CD4-positive, alpha-beta T cell treated with Interleukin-17A for 4 hours (primary cell): ENCODE measurements at places on chromosomes 1 and 21.

DNA sequence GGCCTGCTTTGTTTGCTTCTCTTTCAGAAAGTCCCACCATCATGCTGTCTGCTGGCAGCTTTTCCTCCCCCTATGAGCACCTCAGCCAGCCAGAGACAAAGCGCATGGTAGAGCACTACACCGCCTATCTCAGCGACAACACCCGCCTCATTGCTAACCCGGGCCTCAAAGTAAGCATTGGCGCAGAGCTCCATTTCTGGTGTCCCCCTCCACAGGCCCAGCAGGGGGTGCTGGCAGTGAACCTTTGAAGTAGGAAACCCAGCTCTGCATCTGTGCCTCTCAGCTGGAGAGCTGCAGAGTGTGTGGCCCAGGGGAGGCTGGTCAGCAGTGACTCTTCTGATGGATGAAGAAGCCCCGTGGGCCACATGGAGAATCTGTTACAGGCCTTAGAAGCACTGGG lies 81.2 kb upstream of the RAVER2 start:
- DNase-seq: peak; percentile 10

DNA sequence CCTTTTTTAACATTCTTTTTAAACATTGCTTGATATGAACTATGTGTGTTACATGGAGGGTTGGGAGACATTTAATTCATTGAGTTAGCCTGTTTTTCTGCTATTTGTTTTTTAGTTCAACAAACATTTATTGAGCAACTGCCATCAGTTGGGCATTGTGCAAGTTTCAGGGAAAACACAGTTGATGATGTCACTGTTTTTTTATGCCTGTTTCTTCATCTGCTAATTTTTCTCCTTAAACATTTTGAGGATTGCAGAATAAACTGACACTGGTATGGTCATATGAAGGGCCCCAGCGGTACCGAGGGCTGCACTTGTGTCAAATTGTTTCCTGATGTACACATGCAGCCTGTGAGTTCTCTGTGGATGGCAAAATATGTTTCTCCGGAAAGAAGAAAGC lies 253.0 kb downstream of the FGGY start:
- DNase-seq: no peak

DNA sequence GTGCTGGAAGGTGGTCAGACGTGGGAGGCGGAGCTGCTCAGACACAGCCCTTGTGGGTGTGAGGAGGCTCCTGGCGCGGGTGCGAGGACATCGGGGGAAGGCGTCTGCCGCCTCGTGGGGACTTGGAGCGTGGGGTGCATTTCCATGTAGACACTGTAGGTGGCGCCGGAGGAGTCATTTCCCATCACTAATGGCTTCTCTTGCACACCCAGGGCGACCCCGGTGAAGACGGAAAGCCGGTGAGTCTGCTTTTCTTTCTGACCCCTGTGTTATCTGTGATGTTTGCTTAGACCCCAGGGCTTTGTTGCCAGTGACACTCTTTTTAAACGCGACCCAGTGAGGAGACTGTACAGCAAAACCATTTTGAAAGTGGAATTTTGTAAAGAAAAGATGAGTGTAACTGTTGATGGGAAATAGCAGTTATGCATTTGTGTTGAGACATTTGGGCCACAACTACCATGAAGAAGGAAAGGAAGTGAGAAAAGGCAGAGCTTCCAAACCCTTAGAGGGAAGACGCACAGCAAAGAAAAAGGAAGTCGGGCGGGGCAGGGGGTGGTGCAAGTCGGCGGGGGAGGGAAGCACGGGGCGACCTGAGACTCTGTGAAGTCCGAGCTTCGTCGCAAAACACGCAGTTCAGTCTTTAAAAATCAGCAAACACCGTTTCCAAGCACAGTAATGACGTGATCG lies 64.0 kb downstream of the SLC19A1 start:
- peak; percentile 87 for DNase-seq

- DNase-seq: no peak
Measured at GRCh38 chr1:93699503-93700168, 18.0 kb upstream of the BCAR3 start.

DNA sequence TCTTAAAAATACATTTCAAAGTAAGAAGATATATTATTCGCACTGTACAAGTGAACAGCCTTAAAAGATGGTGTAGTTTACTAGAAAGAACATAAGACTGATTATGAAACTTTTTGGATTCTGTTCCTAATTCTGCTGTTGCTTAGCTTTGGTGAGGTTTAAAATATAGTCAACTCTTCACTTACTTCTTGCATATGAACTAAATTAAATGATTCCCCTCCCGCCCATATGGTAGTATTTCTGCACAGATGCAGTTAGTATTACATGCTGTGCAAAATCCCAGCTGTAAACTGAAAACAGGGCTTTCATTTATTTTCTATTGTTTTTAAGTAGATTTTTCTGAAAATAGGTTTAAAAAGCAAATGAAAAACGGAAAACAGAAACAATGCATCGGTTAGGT lies 345.4 kb upstream of the NCAM2 start:
- no peak for DNase-seq

GRCh38 chr1:84972377-84972987 lies 24.4 kb downstream of the MCOLN2 start:
- DNase-seq: no peak

- no peak for DNase-seq
Measured at GRCh38 chr1:83850834-83851233, 148.1 kb downstream of the TTLL7 start.

- DNase-seq: peak; percentile 76
Measured at GRCh38 chr1:2556277-2556677, at the start of gene TNFRSF14. Gene TNFRSF14, plus strand, starts transcription at chr1:2556371. Its CDS starts 294 bp downstream, at chr1:2556665.

DNA sequence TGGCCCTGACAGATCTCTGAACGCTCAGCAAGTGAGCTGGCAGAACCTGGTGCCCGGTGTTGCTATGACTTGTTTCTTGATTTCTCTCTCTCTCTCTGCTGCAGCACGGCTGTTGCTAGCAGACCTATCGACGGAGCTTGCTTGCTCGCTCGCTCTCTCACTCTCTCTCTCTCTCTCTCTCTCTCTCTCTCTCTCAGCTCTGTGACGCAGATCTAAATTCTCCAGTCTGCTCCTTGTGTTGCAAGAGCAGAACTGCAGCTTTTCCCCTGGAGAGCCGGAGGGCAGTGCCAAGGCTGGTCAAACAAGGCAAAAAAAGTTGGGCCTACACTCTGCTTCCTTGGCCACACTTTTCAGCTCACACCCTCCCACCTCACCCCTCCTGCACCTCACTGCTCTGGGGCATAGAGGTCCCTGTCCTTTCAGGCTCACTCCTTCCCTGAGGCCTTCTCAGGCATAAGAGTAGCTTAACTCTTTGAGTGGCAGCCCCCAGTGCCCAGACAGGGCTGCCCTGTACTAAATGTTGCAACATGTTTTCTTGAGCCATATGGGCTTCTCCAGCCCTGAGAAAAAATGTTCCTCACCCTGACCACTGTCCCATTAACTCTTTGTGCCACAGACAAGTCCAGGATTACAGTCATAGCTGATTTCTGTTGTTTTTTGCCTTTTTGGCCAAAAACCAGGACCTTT lies 72.2 kb downstream of the CD46 start:
- DNase-seq: peak; percentile 79

- peak; percentile 85 for DNase-seq
Measured at GRCh38 chr1:16367258-16367967, 371 bp downstream of the SZRD1 start.

- no peak for DNase-seq
Measured at GRCh38 chr1:166182281-166182680, 15.5 kb upstream of the FAM78B start.

DNA sequence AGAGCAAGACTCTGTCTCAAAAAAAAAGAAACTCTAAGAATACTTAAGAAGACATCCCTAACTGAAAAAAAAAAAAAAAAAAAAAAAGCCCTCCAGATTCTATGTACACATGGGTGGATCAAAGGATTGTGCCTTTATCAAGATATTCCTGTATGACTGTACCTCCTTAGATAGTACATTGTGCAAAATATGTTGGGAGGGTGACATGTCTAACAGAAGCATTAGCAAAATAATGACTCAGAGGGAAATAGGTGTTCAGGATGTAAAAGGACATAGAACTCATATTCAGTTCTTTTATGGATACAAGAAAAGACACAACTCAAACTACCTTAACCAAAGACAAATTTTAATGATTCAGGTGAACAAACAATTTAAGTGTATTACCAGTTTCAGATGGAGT lies 269.8 kb upstream of the KAZN start:
- no peak for DNase-seq

- DNase-seq: no peak
Measured at GRCh38 chr21:45356251-45356650, 48.7 kb upstream of the COL18A1 start.

DNA sequence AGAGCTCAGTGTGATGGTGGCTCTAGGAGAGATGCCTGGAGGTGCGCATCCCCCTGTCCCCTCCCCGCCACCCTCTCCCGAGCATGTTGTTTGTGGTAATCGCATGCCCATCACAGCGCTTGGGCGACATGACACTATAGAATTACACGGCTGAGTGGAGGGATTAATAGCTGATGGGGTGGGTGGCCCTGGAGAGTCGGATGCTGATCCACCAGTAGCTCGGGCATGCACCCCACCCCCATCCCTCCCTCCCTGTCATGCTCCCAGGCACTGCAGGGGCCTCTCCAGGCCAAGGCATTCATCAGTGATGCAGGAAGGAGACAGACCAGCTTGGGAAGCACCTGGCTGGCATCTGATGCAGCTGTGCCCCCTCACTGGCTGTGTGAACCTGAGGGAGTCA lies 159.0 kb upstream of the IGSF21 start:
- no peak for DNase-seq

DNA sequence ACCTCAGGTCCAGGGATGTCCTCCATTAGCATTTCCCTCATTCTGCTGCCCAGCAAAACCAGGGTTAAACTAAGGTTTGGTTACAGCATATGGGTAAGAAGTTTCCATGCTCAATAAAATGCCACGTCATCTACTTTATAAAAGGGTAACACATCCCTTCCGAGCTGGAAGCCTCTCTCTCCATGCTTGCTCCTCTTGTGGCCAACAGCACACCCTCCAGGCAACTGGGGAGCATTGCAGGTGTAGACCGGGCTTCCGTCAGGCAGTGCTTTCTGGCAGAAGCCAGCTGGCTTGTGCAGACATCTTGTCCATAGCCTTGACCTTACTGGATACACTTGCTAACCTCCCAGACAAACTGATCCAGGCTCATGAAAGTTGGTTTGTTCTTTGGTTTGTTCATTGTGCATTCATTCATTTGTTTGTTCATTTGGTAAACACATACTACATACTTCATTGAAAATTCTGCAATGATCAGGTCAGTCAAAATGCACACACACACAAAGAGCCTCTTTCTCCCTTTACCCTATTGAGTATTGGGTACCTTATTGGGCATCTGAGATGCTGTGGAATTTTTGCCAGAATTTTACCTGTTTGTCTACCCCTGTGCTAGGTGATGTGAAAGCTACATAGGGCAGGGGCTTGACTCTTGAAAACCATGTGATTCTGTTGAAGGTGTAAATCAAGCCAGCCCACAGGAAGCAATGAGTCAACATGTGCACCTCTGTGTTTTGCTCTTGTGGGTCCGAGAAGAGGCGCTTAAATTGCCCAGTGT lies 422.8 kb downstream of the CAMTA1 start:
- no peak for DNase-seq

- DNase-seq: no peak
Measured at GRCh38 chr1:239388159-239388485, 1.8 kb downstream of the CHRM3 start.

- DNase-seq: no peak
Measured at GRCh38 chr1:35047188-35047858, 15.6 kb upstream of the ZMYM6 start.

DNA sequence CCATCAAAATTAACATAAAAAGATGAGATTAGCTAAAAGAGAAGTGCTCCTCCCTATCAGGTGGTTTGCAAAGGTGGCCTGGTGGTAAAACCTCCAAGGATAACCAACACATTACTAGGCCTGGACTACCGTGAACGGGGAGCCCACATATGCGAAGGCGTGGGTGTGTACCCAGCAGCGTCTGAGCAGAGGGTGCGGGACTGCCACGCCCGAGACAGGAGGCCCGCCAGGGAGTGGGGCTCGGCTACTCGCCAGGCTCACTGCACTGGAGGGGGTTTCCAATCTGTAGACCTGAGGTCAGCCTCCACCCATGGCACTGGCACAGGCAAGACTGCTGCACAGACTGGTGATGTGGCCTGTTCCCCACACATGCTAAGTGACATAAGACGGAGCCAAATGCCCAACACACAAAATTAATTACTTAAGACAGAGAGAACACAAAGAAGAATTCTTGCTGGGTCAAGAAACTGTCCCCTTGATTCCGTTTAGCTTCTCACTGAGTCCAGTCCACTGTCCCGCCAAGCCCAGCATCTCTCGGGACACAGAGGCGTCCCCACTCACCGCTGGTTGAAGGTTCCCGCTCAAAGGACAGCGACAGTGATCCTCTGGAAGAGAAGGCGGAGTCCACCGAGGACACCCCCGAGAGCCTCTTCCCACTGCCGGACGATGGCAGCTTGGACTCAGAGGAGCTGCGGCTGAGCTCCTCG lies 23.4 kb downstream of the RIPK4 start:
- DNase-seq: no peak

DNA sequence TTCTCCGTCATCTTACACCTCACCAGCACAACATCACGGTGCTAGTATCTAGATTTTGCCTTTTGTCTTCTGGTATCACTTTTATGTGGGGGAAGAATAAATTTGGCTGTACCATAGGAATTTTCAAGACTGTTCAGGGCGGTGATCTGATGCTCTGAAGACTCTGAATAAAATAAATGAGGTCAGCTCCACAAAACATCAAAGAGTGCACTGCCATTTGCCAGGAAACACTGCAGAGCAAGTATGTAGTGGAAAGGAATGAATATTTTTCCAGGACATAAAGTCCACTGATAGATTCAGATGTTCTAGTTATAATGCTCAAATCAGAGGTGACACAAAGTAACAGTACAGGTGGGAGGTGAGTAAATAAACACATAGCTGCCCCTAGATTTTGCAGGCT lies 56.3 kb downstream of the ZP4 start:
- no peak for DNase-seq

DNA sequence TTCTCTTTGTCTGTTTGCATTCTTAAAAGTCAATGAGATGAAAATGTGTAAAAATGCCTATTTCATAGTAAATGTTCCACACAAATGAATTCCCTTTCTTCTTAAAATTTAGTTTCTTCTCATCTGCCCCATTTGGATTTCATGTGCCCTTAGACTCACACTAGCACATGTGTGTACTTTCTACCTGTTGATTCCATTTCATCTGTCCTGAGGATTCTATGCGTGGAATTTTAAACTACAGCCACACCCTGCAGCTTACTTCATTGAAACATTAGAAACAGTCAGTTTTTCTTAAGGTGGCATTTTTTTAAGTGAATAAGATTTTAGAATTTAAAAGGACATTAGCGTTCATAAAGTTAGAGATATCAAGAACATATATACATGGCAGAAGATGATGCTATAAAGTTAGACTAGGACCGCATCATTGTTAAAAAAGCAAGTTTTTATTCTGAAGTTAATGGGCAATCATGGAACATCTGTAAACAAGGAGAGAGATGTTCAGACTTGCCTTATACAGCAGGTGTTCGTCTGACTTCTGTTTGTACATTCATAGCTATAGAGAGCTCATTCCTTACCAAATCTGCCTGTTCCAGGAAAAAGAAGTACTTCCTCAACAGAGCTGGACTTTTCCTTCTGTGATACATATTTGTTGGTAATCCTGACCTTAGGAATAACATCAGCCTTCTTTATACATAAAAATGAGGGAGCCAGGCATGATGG lies 3.9 kb upstream of the TUT4 start:
- DNase-seq: no peak

GRCh38 chr1:34113887-34114286 lies 51.1 kb downstream of the CSMD2 start:
- DNase-seq: no peak

- DNase-seq: peak; percentile 35
Measured at GRCh38 chr1:205813755-205814058, 709 bp upstream of the SLC41A1 start.
